ENCODE measurements at places on chromosomes 7 and 10.
A peak's percentile ranks its signal among the peaks of the same experiment; 100 is the strongest.

- DNase-seq = no peak
Measured at GRCh38 chr10:110218632-110219031, 11.2 kb downstream of the MXI1 start.

- peak; percentile 7 for DNase-seq
Measured at GRCh38 chr7:3067606-3068380, 24.1 kb upstream of the CARD11 start.

DNA sequence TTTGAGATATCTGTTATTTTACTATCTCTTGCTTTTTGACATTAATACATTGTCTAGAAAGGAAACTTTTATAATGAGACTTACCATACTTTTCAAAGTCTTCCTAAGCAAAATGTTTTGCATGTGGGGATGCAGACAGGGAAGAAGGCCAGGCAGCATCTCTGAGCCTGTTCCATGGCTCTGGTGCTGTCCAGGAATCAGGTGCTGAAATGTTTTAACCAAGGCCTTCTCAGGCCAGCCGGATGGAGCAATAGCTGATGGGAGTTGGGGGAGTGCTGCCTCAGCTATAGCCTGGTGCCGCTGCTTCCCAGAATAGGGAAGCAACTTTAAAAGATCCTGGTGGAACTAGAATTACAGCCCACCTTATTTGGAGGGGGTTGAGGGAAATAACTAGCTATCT, 38.5 kb downstream of the CRTAC1 start:
- DNase-seq = no peak

DNA sequence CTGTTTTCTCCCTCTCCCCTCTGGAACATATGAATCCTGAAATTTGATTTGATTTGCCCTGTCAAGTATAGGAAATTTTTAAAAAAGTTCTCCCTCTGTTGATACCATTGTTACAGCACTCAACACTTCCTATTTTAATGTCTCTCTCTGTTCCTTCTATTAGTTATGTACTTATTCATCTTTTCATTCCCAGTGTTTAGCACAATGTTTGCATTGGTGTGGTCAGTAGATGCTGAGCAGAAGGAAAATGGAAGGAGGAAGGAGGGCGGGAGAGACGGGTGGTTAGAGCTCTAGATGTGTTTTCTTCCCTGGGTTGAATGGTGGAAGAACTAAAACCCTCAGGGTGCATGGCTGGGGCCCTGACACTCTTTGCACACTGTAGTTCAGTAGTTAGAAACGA, 79.5 kb downstream of the WNT2 start:
- DNase-seq = no peak

DNA sequence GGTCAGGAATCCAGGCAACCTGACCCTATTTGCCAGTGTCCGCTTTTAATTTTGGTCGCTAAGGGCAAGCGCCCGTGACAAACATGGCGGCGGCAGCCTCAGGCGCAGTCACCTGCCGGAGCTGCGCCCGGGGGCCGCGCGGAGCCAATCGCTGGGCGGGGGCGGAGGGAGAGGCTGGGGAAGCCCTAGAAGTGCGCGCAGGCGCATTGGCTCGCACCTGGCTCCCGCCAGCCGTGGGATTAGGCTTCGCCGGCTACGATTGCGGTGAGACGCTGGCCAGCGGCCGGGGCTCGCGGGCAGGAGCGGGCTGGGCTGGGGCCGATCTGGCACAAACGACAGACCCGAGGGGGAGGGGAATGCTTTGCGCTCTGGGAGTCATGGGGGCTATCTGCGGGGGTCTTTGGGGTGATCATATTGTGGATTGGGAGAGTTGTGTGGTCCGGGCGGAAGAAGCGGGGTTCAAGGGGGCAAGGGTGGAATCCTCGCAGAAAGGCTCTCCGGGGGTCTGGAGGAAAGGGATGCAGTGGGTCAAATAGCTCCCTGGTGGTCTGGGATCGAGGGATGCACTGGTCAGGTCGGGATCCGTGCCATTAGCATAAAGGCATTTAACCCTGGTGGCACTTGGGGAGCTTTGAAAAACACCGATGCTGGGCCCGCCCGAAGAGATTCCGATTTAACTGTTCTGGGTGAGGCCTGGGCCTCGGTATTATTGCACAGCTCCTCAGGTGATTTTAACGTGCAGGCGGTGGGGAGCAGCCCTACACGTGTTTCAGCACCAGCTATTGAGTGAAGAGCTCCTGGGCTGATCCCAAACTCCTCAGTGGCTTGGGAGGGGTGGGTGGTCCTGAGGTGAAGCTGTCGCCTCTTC, 10.1 kb upstream of the C10orf95 start:
- DNase-seq = peak; percentile 93

DNA sequence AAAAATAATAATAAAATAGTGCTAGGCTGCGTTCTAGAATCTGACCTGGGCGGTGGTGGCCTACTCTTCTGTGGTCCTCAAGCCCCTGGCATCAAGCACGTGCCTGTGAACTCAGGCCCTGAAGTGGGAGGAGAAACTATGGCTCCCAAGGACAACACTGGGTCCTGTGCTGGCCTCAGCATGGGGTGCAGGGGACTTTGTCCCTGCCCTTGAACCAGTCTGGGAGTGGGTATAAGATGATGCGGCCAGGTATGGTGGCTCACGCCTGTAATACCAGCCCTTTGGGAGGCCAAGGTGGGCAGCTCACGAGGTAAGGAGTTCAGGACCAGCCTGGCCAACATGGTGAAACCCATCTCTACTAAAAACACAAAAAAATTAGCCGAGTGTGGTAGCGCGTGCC, 5.5 kb downstream of the ZP3 start:
- no peak for DNase-seq

Measured in stimulated activated CD4-positive, alpha-beta T cell treated with anti-CD3 and anti-CD28 coated beads, Interleukin-1b, Interleukin-23, amount 100 ng/mL, for 48 hours (primary cell).